ENCODE measurements at places on chromosomes 2 and 18.

- no peak for DNase-seq
These were observed 167.2 kb upstream of the MGAT5 start for GRCh38 chr2:134086594-134087219.

DNA sequence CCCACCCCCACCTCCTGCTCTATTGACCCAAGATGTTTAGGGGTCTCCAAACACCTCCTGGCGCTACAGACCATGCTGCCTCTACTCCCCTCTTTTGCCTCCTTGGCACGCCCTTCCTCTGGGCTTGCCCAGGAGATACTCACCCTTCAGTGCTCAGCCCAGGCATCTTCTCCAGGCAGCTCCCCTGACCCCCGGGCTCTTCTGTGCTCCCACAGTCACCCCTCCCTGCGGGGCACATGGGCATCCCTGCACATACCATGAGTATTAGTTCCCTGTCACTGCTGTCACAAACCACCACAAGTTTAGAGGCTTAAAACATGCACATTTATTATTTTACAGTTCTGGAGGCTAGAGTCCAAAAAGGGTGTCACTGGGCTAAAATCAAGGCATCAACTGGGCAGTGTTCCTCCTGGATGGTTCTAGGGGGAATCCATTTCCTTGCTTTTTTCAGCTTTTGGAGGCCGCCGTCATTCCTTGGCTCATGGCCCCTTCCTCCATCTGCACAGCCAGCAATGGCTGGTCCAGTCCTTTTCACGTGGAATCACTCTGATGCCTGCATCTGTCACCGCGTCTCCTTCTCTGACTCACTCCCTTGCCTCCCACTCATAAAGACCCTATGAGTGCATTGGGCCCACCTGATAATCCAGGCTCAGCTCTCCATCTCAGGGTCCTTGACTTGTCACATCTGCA lies 230.4 kb upstream of the COPS8 start:
- no peak for DNase-seq

DNA sequence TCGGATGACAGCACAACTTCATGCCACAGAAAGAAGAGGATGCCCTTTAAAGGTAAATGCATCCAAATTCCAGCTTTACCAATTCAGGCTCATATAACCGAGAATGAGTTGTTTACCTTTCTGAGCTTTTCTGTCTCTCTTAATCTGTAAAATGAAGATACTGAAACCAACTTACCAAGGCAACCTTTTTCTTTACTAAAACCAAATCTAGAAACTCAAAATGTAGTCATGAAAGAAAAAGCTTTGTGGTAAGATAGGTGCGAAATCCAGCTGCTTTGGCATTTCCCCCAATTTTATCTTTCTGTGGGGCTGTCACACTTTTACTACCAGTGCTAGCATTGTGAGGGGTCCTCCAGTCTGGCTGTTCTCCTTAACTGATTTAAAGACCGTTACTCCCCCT lies 240.4 kb downstream of the IKZF2 start:
- DNase-seq = no peak

- no peak for DNase-seq
These were observed 39.6 kb upstream of the LDLRAD4 start for GRCh38 chr18:13178976-13179375.

GRCh38 chr18:59466980-59467379 lies 107.9 kb upstream of the LMAN1 start:
- no peak for DNase-seq

GRCh38 chr18:4063545-4063944 lies 391.6 kb downstream of the DLGAP1 start:
- DNase-seq = no peak

- no peak for DNase-seq
These were observed 113.4 kb upstream of the AQP4 start for GRCh38 chr18:26978812-26979341.

GRCh38 chr2:3456125-3456524 lies 63.2 kb downstream of the ADI1 start:
- DNase-seq = no peak

DNA sequence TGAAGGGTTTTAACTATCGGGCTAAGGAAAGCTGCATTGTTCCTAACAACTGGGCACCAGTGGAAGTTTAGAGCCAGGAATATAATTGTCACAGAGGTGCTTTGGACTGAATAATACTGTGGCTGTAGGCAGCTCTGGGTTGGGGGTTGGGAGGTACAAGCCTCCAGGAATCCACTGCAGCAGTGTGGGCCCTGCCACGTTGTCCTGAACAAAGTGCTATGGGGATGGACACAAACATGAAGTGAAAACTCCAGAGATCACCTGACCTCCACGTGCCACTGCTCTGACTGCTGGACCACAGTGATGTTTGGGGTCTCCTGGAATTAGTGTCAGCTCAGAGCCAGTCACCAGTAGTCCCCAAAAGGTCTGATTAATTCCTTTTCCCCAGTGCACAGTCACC lies 110.9 kb downstream of the BCL2 start:
- DNase-seq = no peak

GRCh38 chr18:5894611-5895298 lies 567 bp downstream of the TMEM200C start:
- DNase-seq = no peak

DNA sequence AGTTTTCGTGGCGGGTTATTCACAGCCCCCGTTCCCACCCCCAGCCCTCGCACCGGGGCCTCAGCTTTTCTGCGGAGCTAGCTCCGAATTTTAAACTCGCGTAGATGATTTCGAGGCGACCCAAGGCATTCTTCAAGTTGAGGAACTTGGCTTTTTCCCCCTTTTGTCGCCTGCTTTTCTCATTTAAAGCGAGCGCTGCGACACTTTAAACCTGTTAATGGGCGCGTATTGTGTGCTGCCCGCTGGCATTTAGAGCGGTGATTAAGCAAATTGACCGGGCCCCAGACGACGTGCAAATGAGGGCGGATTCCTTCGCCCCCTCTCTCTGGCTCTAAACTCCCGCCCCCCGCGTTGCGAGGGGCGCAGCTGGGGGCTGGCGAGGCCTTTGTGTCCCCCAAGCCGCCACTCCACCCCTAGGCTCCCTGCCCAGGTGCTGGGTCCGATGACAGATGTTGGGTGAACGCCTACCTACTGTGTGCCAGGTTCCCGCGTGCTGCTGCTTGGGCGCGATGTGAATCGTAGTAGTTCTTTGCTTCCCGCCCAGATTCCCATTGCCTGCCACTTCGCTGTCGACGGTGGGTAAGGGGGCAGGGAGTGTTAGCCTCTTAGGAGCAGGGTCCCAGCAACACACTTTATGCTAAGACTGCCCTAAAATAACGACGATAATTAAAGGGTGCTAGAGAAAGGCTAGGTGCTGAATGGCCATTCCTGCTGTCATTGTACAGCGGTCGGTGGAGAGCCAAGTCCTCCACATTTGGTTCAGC lies 1.9 kb downstream of the TCF7L1 start:
- DNase-seq = no peak

DNA sequence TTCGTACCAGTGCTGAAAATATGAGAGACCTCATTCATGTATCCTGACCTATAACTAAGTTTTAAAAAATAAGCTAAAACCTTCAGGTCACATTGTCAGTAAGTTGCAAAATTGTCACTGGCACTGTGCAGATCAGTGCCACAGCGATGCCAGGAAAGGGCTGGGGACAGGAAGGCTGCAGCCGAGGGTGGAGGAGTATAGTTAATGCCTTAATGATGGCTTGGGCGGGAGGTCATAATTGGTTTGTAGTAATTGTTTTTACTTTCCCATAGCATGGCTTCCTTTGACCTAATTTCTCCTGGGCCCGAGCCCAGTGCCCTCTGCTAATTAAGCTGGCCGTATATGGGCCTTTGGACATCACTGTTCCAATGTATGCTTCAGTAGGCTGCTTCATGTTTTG lies 47.2 kb upstream of the RAB12 start:
- DNase-seq = no peak

DNA sequence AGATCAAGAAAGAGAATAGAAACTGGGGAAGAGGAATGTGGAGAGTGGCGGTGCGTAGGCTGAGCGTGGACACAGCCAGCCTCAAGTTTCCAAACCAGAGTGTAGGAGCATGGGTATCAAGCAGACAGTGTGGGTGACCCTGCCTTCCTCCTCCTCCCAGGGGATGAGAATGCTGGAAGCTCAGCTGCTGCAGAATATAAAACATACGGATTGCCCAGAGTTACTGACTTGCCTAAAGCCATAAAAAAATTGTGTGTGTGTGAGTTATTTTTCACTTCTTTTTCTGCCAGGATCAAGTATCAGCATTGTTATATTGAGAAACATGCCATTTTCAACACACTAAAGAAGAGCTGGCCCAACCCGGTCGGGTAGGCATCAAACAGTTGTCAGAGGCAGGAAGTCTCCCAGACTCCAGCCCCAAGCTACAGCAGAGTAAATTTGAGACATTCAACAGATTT lies 333.3 kb upstream of the ACVR2A start:
- DNase-seq = no peak

DNA sequence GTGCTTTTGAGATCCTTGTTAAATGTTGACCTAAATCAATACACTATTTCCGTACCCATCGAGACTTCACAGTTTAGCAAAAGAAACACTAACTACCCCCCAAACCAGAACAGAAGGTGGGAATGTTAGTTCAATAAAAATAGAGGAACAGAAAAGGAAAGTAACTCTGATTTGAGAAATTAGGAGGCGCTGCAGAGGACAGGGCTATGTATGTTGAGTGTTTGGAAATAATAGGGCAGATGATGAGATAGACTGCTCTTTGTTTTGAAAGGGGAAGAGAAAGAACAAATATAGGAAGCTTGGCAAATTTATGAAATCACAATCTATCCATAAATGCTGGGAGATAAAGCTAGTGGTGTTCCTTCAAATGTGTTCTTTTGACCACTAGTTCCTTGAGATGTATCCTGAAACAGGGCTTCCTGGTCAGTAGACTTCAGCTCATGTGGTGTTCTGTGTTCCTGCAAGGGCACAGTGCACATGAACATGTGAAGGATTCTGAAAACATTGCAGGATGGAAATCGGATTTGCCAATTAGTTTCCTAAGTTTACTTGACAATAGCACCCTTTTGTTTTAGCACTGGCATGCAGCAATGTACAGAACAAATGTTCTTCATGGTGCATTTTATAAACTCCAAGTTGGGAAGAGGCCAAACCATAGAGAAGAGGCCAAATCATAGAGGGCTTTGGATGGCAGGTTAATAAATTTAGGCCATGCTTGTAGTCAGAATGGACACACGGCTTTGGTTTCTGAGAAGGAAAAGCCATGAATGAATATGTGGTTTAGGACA lies 39.8 kb downstream of the RHBDD1 start:
- no peak for DNase-seq

- DNase-seq = no peak
These were observed 40.7 kb upstream of the UPP2 start for GRCh38 chr2:158060835-158061435.

- no peak for DNase-seq
These were observed 24.6 kb downstream of the COX7A2L start for GRCh38 chr2:42336361-42336965.

DNA sequence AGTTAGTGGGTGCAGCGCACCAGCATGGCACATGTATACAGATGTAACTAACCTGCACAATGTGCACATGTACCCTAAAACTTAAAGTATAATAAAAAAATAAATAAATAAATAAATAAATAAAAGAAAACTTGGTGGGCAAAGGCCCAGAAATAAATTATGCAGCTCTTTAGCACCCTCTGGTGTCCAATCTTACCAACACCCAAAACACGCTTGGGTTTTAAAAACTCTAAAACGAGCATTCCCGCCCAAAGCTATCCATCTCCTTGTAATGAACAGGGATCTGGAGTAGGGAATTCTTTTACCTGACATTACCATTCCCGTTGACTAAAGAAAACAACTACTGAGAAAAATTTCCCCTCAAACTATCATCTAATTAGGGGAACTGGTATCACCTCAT lies 2005.9 kb upstream of the CELF4 start:
- no peak for DNase-seq

DNA sequence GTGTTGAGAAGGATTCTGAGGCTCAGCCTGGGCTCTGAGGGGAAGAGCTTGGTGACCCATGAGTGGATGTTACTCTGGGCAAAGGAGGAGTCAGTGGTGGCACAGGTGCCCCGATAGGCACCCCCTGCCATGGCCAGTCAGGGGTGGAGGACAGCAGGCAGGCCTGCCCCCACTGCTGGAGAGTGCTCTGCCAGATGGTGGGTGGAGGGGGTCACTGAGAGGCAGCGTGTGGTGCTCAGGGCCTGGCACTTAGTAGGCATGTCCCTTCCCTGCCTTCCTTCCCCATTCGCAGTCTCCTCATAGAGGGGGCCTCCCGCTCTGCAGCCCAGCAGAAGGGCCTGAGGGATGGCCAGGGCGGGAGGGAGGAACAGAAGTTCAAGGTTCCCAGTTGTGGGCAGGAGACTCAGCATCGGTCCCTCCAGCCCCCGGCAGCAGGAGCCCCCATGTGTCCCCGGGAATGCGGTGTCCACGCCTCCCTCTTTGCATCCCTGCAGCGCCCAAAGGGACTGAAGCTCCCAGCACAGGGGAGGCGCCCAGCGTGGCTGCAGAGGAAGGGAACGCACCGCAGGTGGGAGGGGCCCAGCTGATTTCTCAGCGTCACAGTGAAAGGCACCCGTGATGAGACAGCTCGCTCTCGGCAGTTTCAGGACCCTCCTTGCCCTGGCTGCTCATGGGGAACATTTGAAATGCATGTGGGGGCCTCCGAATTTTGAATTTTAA lies 5.7 kb upstream of the SNED1 start:
- no peak for DNase-seq

- DNase-seq = no peak
These were observed 158.3 kb downstream of the PDE11A start for GRCh38 chr2:177914247-177914646.

DNA sequence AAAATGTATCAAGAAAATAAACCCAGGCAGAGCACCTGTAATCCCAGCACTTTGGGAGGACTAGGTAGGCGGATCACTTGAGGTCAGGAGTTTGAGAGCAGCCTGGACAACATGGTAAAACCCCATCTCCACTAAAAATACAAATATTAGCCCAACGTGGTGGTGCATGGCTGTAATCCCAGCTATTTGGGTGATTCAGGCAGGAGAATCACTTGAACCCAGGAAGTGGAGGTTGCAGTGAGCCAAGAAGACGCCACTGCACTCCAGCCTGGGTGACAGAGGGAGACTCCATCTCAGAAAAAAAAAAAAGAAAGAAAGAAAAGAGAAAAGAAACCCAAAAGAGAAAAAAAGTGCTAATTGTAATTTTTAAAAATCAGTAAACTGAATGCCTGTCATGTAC lies 41.4 kb downstream of the DDX18 start:
- no peak for DNase-seq

GRCh38 chr18:47577520-47577919 lies 326.1 kb upstream of the SKOR2 start:
- no peak for DNase-seq

GRCh38 chr2:231605607-231606091 lies 13.0 kb downstream of the TEX44 start:
- no peak for DNase-seq

Measured in stimulated activated CD4-positive, alpha-beta T cell treated with anti-CD3 and anti-CD28 coated beads, Interleukin-15, amount 100 ng/mL, for 1 hour (primary cell).